ENCODE measurements at places on chromosomes 3 and 15.

- DNase-seq: peak; percentile 70
Measured at GRCh38 chr15:74616366-74616939, 817 bp downstream of the CLK3 start.

- no peak for DNase-seq
Measured at GRCh38 chr3:42094128-42094527, 3.0 kb downstream of the TRAK1 start.

DNA sequence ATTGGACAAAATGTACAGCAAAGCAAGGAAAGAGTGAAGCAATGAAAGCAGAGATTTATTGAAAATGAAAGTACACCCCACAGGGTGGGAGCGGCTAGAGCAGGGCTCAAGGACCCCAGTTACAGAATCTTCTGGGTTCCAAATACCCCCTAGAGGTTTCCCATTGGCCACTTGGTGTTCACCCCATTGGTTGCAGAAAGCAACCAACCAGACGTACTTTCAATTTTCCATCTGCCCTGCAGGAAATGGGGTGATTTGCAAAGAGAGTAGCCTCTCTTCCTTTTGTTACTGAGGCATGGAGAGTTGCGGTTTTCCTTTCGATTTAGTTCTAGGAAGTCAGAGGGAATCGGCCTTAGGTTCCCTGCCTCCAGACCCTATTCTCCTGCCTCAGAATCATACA lies 2.4 kb downstream of the PML start:
- no peak for DNase-seq

GRCh38 chr3:7607676-7608075 lies 746.8 kb downstream of the GRM7 start:
- DNase-seq: no peak

DNA sequence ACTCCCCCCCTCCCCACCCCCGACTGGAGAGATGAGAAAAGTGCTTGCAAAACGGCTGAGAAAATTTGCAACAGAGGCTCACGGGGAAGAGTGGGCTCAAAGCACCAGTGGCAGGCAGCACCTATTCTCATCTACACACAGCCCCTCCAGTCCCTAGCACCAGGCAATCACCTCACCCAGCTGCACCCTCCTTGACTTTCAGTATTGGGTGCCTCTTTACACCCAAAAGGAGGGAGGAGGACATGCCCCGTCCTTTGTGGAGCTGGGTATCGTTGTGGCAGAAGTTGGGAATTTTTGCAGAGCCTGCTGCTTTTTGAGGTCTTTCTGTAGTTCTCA lies 182.8 kb upstream of the TOPAZ1 start:
- DNase-seq: no peak
